ENCODE measurements at places on chromosomes 1 and 21.

DNA sequence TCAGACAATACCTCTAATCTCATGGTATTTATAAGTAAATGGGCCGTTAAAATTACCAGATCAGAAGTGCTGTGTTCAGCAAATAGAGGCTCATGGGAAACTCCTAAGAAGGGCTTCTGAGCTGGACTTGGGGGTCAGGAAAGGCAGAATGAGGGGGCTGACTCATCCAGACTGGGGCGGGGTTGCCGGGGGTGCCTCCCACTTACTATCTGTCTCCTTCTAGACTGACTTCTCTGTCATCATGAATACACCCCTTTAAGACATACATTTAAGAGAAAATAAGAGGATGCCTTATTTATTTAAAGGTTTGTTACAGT lies 96.0 kb upstream of the ERRFI1 start:
- DNase-seq = peak; percentile 91

DNA sequence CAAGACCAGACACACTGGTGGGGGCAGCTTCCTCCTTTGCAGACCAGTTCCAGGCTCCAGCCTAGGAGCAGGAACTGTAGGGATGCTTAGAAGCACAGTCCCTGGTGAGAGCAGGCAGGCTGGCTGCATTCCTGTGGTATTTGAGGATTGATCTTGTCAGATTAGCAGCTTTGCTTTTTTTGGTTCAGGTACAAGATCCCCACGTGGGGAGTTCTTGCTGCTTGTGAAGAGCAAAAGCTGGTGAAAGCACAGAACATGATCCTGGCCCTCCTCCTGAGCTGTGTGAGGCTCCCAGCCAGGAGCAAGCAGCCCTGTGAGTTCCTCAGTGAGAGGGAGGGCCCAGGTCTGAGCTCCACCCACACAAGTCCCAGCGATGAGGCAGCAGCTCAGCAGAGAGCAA lies 75.3 kb upstream of the ARTN start:
- DNase-seq = no peak

DNA sequence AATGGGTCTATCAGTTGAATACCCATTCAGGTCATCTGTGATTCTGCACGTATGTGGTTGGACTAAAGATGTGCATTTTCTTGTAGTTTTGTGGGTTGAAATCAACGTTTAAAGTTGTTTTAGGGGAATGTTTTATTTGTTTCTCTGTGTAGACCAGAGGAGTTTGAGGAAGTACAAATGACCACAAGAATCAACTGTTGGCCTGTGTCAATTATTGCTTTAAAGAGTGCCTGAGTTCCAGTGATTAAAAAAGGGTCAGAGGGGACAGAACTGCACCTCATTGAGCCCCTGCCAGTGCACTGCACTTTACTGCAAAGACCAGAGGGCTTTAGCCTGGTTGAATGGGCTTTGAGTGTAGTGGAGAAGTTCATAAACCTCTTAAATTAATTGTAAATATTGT lies 190.3 kb downstream of the VPS13D start:
- no peak for DNase-seq

- no peak for DNase-seq
These were observed 74.6 kb upstream of the IPO9 start for GRCh38 chr1:201754353-201754752.

- no peak for DNase-seq
These were observed 34.8 kb upstream of the QSOX1 start for GRCh38 chr1:180119837-180120236.

DNA sequence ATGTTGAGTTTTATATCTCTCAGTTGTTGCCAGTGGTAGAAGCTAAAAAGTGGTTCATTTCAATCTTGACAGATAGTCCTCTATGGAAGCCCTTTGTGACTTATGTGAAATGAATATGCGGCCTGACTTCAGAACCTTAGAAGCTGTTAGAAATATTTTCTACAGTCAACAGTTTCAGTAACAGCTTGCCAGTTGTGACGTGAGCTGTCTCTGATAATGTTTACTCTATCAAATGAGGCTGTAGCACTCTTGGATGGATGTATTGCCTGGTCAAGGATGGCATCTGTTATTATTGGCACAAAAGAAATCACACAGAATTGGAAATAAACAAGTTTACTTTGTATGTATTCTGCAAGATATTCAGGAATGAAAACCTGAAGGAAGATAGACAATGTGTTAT lies 31.9 kb downstream of the SNX7 start:
- no peak for DNase-seq

GRCh38 chr1:45857101-45857700 lies 53.8 kb downstream of the MAST2 start:
- DNase-seq = no peak

GRCh38 chr1:184485751-184486723 lies 99.2 kb downstream of the C1orf21 start:
- DNase-seq = no peak

DNA sequence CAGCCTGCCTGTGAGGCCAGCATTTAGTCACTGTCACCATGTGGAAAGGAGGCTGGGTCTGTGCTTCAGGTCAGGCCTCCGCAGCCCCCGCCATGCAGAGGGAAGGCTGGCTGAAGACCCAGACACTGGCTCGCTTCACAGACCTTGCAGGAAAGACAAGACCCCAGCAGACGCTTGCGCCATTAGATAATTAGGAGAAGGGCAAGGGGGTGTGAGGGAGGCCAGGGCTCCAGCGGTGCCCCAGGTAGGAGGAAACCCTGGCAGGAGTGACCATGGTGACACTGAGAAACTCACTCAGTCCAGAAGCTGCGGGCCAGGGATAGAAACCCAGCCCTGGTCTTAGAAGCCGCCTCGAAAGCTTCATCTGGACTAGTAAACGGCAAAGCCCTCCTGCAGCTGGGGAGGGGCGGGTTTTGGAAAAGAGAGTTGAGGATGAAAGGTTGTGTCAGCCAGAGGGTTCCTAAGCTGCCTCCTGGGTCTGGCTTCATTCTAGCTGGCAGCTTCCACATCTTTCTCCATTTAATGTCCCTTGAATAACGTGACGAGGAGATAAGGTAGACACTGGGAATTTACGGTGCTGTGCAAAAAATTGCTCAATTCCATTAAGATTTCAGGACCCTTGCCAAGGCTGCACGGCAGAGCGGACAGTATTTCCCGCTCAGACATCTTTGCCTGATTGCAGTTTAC lies 294.1 kb upstream of the VAMP3 start:
- DNase-seq = no peak

GRCh38 chr1:206470692-206471414 lies 577 bp downstream of the IKBKE start:
- DNase-seq = no peak

All from K562 (cell line).